ENCODE measurements at places on chromosomes 16 and 17. TPM values are rescaled to one million over a fixed set of nuclear protein-coding genes. Genes with fewer than 3 reads are reported as not detected.

DNA sequence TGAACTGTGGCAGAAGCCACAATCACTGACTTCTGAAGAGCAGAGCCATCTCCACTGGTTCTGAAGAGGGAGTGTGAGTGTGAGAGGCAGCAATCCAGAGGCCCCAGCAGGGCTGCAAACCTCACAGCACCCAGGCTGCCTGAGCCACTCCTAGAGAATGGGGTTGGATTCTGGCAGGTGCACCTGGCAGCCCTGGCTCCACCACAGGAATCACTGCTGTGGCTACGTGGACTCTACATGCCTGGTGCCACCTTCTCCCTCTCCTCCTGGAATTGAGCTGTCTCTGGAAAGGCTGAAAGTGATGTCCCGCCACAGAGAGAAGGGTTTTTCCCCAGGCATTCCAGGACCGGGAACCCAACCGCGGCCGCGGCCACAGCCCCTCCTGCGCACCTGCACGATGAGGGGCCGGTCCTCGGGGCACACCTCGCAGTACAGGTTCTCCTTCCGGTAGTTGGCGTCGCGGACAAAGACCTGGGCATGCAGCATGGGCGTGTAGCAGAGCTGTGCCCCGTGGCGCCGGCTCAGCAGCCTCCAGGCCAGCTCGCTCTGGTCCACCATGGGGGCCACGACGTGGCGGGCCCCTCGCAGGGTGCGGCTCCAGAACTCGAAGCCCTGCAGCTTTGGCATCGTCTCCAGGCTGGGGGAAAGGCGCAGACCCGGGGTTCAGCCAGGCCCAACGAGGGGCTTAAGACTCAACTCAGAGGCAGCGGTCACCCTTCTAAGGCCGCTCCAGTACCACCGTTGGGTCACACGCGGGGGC, 991 bp downstream of the DUS1L start:
- H3K4me1 ChIP-seq = peaks cover 12% of the 10 kb centered on the region
- no peaks in the 10 kb centered on the region for H3K27me3 ChIP-seq
- H3K27ac ChIP-seq = peak overlapping the region; percentile 33
- H3K4me3 ChIP-seq = peak overlapping the region; percentile 71

- H3K4me1 ChIP-seq = peaks cover 15% of the 10 kb centered on the region
- DNase-seq = peak; percentile 54
- no peak overlapping the region for H3K4me3 ChIP-seq
- no peaks in the 10 kb centered on the region for H3K27me3 ChIP-seq
- peak overlapping the region; percentile 81 for H3K27ac ChIP-seq
Measured at GRCh38 chr16:11497851-11498289, 88.8 kb downstream of the LITAF start.

DNA sequence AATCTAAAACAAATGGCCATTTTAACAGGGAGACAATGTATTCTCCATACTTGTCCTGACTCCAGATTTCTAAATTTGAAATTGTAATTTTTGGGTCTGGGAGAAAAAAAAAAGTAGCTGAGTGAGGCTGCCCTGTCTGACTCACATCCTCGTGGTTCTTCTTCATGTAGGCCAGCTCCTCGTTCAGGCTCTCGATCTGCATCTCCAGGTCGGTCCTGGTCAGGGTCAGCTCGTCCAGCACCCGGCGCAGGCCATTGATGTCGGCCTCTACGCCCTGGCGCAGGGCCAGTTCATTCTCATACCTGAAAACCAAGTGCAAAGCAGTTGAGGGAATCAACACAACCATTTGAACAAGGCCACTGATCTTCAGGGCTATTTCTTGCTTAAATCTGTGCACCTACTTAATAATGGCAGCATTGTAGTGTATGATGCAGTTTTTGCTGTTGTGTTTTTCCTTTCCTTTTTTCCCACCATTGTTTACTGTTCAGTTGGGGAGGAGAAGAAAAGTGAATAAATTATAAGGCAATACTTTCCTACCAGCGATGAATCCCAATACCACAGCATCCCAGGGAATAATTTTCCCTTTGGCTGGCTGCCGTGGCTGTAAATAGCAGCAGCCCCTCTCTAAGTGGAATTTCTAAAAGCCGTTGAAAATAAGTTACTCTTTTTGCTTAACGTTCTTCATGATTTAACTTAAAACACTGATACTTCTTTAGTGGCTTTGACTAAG, 2.2 kb downstream of the KRT12 start:
- H3K4me3 ChIP-seq = no peak overlapping the region
- no peak for DNase-seq
- no peaks in the 10 kb centered on the region for H3K36me3 ChIP-seq
- H3K4me1 ChIP-seq = no peaks in the 10 kb centered on the region

- H3K27ac ChIP-seq = no peak overlapping the region
- H3K36me3 ChIP-seq = no peaks in the 10 kb centered on the region
- no peak for DNase-seq
- no peak overlapping the region for H3K4me3 ChIP-seq
Measured at GRCh38 chr16:79542237-79542774, 58.2 kb downstream of the MAF start.

PTGES3L gene
- total RNA-seq = 5.8 TPM

- no peak overlapping the region for H3K4me3 ChIP-seq
- H3K27me3 ChIP-seq = no peaks in the 10 kb centered on the region
- no peaks in the 10 kb centered on the region for H3K4me1 ChIP-seq
- H3K36me3 ChIP-seq = no peaks in the 10 kb centered on the region
- no peak for DNase-seq
Measured at GRCh38 chr16:20298452-20298851, 28.9 kb downstream of the GP2 start.

- DNase-seq = peak; percentile 74
- H3K4me1 ChIP-seq = peaks cover 9% of the 10 kb centered on the region
- no peaks in the 10 kb centered on the region for H3K36me3 ChIP-seq
- H3K4me3 ChIP-seq = no peak overlapping the region
- H3K27me3 ChIP-seq = peaks cover 6% of the 10 kb centered on the region
Measured at GRCh38 chr16:48617711-48618148, 7.8 kb upstream of the N4BP1 start.

Data from astrocyte (in vitro differentiated cells and primary cell).